ENCODE measurements at places on chromosomes 3 and 15.
A peak's percentile ranks its signal among the peaks of the same experiment; 100 is the strongest.

- DNase-seq = no peak
These were observed 87.3 kb downstream of the CACNA1D start for GRCh38 chr3:53581671-53582070.

DNA sequence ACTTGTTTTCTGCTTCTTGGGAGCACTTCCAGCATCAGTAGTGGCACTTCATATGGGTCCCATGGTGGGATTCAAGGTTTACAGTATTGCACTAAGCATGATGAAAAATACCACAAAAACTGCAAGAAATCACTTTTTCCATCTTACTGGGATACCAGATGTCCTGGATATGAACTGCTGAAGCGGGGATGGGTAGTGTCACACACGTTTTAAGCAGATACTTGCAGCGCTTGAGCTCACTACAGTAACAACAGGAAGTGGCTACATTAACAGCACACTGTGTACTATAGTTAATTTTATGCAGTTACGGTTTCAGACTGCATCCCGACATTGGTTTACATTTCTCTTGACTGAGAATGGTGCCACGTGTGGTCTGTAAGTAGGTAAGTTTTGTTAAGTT lies 3.5 kb upstream of the ISG20 start:
- peak; percentile 62 for DNase-seq

DNA sequence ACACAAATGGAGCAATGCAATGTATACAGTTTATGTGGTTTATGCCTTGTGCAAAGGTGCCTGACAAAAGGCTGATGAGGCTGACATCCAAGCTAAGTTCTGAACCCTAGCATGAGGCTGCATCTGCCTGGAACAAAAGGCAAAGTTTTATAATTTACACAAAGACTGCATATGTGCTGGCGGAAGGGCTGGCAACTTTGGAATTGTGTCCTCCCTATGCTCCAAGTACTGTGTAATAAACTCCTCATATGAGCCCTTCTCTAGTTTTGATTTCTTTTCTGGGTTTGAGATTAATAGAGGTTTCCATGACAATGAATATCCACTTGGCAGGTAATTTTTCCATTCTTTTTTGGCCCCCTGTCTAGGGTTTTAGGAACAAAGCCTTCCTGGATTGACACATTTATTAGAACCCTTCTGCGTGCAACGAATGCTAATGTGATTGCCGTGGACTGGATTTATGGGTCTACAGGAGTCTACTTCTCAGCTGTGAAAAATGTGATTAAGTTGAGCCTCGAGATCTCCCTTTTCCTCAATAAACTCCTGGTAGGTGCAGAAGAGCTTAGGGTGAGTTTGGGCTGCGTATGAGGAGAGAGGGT lies 10.8 kb downstream of the PLA1A start:
- DNase-seq = no peak

DNA sequence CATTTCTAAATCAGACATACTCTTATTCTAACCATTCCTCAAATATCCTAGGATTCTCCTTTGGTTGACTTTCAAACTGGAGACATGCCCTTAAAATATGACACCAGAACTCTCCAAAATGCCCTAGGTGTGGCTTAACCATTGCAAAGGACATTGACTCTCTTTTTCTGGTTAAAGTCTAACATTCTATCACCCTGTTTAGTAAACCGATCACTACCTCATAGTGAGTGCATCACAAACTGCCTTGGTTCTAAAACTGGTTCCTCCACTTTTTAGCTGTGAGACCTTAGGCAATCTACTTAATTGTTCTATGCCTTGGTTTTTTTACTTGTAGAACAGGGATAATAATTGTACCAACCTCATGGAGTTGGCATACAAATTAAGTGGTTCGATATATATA lies 224.3 kb downstream of the CDIN1 start:
- DNase-seq = no peak

DNA sequence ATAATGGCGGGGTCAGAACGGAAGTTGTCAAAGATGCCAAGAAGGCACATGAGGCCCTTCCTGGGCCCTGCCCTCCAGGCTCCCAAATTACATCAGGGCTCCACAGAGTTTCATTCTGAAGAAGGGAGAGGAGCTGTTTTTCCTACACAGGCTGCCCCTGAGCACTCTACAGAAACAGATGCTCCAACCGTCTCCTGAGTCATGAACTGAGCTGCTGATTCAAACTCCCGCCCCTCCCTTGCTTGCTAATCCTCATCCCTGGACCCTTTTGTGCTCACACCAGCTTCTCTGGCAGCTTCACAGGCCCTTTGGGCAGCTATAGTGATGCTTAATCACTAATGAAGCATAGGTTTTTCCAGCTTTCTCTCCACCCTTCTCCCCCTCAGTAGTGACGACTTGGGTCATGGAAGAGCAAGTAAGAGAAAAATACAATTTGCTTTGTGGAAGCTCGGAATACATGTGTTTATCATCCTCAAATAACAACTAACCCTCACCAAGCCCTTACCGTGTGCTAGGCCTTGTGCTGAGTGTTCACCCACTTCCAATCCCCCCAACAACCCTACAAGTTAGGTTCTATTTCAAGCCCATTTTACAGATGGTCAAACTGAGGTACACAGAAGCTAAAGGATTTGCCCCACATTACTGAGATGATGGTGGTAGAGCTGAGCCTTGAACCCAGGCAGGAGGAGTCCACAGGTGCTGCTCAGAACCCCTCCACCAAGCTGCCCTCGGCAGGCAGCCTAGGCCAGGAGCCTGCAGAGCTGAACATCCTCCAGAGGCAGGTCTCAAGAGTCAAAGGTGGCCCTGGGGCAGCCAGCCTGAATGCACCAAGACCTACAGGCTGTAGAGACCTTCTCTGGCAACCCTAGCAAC lies 21.9 kb downstream of the MEGF11 start:
- no peak for DNase-seq

DNA sequence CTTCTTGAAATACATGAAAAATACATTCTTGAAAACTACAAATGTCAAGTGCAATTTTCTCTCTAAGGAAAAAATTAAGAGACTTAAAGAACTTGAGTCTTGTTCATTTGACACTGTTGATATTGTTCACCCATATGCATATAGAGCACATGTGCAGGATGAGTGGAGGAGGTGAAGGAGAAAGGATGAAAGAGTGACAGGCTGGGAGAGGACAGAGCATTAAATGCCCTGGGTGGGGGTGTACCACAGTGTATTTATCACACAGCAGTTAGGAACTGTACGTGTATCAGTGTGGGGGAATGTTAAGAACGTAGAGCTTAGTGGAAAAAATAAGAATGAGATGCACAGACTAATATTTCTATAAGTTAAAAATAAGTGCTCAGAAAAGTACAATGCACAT lies 45.7 kb downstream of the CTDSPL start:
- no peak for DNase-seq

GRCh38 chr3:171186817-171187500 lies 160.4 kb upstream of the SLC2A2 start:
- DNase-seq = no peak
